ENCODE measurements at places on chromosomes 5 and 9. TPM values are rescaled to one million over a fixed set of nuclear protein-coding genes. Genes with fewer than 3 reads are reported as not detected.
A peak's percentile ranks its signal among the peaks of the same experiment; 100 is the strongest.

- no peak overlapping the region for H3K27ac ChIP-seq
- H3K27me3 ChIP-seq = peaks cover 4% of the 10 kb centered on the region
- DNase-seq = peak; percentile 21
- H3K4me1 ChIP-seq = peaks cover 3% of the 10 kb centered on the region
- H3K4me3 ChIP-seq = no peak overlapping the region
Observed at GRCh38 chr9:95344735-95345325, 27.3 kb upstream of the FANCC start.

- no peaks in the 10 kb centered on the region for H3K27me3 ChIP-seq
- H3K27ac ChIP-seq = no peak overlapping the region
- no peak for DNase-seq
Observed at GRCh38 chr5:89350684-89351083, 467.7 kb upstream of the MEF2C start.

- H3K4me1 ChIP-seq = no peaks in the 10 kb centered on the region
- no peak overlapping the region for H3K4me3 ChIP-seq
Observed at GRCh38 chr9:31697956-31698355, 686.5 kb upstream of the ACO1 start.

GRCh38 chr5:10192309-10192708 is 57.4 kb downstream of the ATPSCKMT start:
- H3K27me3 ChIP-seq = no peaks in the 10 kb centered on the region
- H3K36me3 ChIP-seq = no peaks in the 10 kb centered on the region
- H3K4me1 ChIP-seq = peaks cover 11% of the 10 kb centered on the region
- peak overlapping the region; percentile 15 for H3K27ac ChIP-seq

DNA sequence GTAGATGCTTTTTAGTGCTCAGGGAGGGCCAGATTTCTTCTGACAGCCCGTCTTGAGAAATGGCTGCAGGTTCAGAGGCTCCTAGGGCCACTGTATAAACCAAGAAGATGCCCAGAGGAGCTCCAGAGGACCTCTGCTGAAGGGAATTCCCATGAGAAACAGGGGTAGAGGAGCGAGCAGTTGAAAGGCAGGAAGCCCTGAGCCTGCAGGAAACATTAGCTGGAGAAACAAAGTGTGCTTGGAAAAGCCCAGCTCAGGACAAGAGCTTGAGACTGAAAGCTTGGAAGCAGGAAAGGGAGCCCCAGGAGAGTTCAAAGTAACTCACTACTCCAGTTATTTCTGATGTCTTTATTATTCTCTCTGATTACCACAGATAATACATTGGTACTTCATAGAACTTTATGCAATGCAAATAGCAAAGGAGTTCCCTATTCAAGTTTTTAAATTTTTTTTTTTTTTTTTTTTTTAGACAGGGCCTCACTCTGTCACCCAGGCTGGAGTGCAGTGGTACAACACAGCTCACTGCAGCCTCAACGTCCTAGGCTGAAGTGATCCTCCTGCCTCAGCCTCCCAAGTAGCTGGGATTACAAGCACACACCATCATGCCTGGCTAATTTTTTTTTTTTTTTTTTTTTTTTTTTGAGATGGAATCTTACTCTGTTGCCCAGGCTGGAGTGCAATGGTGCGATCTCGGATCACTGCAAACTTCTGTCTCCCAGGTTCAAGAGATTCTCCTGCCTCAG is 16.5 kb downstream of the HBEGF start:
- peaks cover 23% of the 10 kb centered on the region for H3K4me1 ChIP-seq
- H3K36me3 ChIP-seq = peaks cover 3% of the 10 kb centered on the region
- peaks cover 3% of the 10 kb centered on the region for H3K27me3 ChIP-seq
- no peak overlapping the region for H3K27ac ChIP-seq

GRCh38 chr9:77953590-77953989 is 78.0 kb downstream of the GNAQ start:
- peak overlapping the region; percentile 66 for H3K27ac ChIP-seq
- no peak for DNase-seq
- H3K4me3 ChIP-seq = no peak overlapping the region
- H3K4me1 ChIP-seq = peaks cover 57% of the 10 kb centered on the region

DNA sequence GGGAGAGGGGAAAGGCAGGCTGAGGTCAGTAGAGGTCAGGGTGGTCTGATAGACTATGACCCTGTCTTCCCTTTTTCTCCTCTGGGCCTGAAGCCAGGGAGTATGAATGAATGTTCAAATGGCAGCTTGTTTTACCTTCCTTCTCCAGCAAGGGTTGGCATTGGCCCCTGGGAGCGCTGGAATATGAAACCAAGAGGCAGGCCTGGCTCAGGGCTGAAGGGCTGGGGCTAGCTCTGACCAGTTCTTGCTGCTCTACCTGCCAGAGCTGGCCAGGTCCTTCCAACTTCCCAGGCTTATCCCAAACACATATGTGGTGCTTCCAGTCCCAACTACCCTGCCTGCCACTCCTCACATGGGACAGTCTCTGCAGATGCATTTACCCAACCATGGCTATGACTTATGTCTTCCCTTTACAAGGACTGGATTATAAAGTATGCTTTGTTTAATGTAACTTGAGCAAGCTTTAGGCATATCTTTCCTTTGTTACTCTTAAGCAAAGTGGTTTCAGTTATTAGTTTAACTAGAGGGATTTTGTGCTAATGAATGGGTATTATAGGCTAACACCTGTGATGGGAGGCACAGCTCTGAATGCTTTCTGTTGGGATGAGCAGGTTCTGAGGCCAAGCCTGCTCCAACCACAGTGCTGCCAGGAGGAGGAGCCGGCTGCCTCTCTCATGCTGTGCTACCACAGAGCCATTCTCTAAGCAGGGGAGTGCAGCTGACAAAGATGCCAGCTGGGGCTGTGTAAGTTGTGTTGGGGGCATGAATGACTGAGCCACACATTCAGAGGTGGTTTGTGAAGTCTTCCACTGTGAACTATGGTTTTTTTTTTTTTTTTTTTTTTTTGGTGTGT is 6.1 kb downstream of the CCNI2 start:
- H3K27ac ChIP-seq = no peak overlapping the region
- peaks cover 10% of the 10 kb centered on the region for H3K36me3 ChIP-seq
- peaks cover 18% of the 10 kb centered on the region for H3K4me1 ChIP-seq
- H3K27me3 ChIP-seq = peaks cover 4% of the 10 kb centered on the region

GRCh38 chr9:114366334-114367128 is 21.3 kb downstream of the AKNA start:
- DNase-seq = no peak
- no peak overlapping the region for H3K4me3 ChIP-seq
- peaks cover 44% of the 10 kb centered on the region for H3K36me3 ChIP-seq
- H3K27ac ChIP-seq = peak overlapping the region; percentile 90
- peaks cover 19% of the 10 kb centered on the region for H3K4me1 ChIP-seq

GRCh38 chr9:103798620-103799019 is 295.5 kb upstream of the SMC2 start:
- H3K27ac ChIP-seq = no peak overlapping the region
- H3K36me3 ChIP-seq = no peaks in the 10 kb centered on the region
- H3K27me3 ChIP-seq = no peaks in the 10 kb centered on the region
- DNase-seq = no peak
- no peaks in the 10 kb centered on the region for H3K4me1 ChIP-seq

DNA sequence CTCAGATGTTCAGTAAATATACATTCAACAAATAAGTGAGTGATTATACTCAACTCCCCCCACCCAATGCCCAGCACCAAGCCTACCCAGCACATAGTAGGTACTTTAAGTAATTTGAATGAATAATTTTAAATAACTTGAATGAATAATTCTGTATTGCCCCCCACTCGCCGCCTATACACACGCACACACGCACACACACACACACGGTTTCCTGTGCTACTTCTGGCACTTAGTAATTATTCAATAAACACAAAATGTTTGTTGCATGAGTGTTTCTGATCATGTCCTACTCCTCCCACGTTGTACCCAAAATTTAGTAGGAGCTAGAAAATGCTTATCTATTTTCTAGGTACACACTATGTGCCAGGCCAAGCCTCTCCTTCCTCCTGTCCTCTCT is 16.2 kb downstream of the PCDH12 start:
- H3K36me3 ChIP-seq = peaks cover 10% of the 10 kb centered on the region
- H3K27ac ChIP-seq = no peak overlapping the region
- H3K27me3 ChIP-seq = peaks cover 3% of the 10 kb centered on the region
- DNase-seq = no peak
- H3K4me3 ChIP-seq = no peak overlapping the region
- H3K4me1 ChIP-seq = peaks cover 16% of the 10 kb centered on the region

DNA sequence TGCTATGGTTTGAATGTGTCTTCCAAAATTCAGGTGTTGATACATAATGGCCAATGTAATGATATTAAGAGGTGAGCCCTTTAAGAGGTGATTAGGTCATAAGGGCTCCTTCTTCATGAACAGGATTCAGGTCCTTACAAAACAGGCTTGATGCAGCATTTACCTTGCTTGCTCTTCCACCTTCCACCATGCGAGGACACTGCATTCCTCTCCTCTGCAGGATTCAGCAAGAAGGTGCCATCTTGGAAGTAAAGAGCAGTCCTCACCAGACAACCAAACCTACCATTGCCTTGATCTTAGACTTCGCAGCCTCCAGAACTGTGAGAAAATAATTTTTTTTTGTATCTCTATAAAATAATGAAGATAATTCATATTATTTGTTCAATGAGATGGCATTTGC is 314.0 kb upstream of the SMARCA2 start:
- H3K4me1 ChIP-seq = no peaks in the 10 kb centered on the region
- no peak for DNase-seq
- no peak overlapping the region for H3K4me3 ChIP-seq
- no peaks in the 10 kb centered on the region for H3K36me3 ChIP-seq
- no peaks in the 10 kb centered on the region for H3K27me3 ChIP-seq

- H3K4me1 ChIP-seq = no peaks in the 10 kb centered on the region
- H3K27me3 ChIP-seq = no peaks in the 10 kb centered on the region
- H3K27ac ChIP-seq = no peak overlapping the region
- no peak for DNase-seq
- no peak overlapping the region for H3K4me3 ChIP-seq
- H3K36me3 ChIP-seq = peaks cover 3% of the 10 kb centered on the region
Observed at GRCh38 chr5:93875693-93876092, 134.3 kb upstream of the POU5F2 start.

TTC23L gene
- total RNA-seq = 0.59 TPM

CEMIP2 gene
- total RNA-seq = 20.9 TPM

DIPK1B gene
- 11.4 TPM for total RNA-seq

SPEF2 gene
- total RNA-seq = 7.9 TPM

SPINK4 gene
- not detected for total RNA-seq

CDO1 gene
- 6.6 TPM for total RNA-seq

HSPB3 gene
- not detected for total RNA-seq

RAI14 gene
- 130 TPM for total RNA-seq

IFNA13 gene
- total RNA-seq = not detected
